Glomerular endothelial cell (primary cell): ENCODE measurements at places on chromosomes 1 and 21. TPM values are rescaled to one million over a fixed set of nuclear protein-coding genes. Genes with fewer than 3 reads are reported as not detected.

The FH gene
- 51.1 and 55.3 TPM in 2 replicates for total RNA-seq

The NCMAP gene
- total RNA-seq, result not detected in 2 replicates

The MYOM3 gene
- 0.15 and 0.23 TPM in 2 replicates for total RNA-seq

The AQP10 gene
- total RNA-seq, result not detected in 2 replicates

The TEKT2 gene
- 0.23 TPM in 1 of 2 replicates, not detected in the other for total RNA-seq

The NEXN gene
- 3.9 and 7.9 TPM in 2 replicates for total RNA-seq

The BOLA1 gene
- total RNA-seq, result 14.2 and 15.0 TPM in 2 replicates

The ATP1B1 gene
- total RNA-seq, result 72.3 and 128 TPM in 2 replicates

The SPTA1 gene
- not detected in 2 replicates for total RNA-seq

The LCE1E gene
- total RNA-seq, result not detected in 2 replicates

The LAMB3 gene
- 6.7 and 24.5 TPM in 2 replicates for total RNA-seq

DNA sequence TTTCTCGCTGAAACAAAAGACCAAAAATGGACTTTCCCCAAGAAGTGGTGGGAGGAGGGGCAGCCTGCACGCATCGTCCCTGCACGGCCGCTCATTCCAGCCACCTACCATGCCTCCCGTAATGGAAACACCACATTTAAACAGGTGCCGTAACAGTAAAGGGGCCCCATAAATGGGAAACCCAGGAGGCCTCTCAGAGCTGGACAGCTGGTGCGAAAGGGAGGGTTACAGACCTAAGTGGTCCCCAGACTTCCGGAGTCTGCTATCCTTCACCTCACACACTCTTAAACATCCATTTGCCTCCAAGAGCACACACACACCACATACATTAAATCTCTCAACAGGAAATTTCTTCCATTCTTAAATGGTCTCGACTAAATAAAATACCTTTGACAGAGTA, 120.7 kb upstream of the SOD1 start:
- no peak for DNase-seq

DNA sequence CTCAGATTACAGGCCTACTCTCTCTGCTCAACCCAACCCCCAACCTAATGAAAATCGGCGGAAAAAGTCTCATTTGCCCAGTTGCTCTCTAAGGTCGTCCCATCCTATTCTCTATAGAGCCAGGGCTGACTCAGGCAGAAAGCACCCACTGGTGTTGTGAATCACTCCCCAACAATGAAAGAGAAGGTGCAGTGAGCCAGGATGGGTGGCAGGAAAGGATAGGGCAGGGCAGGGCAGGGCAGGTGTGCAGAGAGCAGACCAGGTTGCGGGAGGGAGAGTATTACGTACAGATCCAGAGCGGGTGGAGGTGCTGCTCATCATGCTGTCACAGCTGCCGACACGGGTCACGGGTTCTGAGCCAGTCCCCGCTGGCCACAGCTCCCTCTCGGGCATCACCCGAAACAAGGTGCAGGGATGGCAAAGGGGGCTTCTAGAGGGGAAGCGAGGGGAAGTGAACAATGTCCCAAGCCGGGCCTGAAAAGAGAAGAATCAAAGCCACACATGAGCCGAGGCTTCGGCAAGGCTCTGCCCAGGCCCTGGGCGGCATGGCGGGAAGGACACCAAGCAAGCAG, 5.3 kb downstream of the C1orf116 start:
- no peak for DNase-seq

DNA sequence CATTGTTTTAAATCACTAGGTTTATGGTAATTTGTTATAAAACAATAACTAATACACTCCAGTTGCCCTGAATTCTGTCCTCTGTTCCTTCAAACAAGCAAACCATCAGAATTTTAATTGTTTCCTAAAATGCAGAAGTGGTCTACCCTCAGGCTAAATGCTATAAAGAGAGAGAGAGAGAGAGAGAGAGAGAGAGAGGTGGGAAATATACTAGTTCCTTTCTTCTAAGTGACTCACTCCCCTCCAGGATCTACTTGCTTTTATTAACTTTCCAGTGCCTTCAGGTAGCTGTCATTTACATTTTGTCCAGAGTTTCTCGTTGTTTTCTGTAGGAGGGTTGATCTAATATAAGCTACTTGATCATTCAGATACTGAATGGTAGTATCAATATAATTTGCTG, 26.4 kb downstream of the LRRC53 start:
- DNase-seq, result no peak

DNA sequence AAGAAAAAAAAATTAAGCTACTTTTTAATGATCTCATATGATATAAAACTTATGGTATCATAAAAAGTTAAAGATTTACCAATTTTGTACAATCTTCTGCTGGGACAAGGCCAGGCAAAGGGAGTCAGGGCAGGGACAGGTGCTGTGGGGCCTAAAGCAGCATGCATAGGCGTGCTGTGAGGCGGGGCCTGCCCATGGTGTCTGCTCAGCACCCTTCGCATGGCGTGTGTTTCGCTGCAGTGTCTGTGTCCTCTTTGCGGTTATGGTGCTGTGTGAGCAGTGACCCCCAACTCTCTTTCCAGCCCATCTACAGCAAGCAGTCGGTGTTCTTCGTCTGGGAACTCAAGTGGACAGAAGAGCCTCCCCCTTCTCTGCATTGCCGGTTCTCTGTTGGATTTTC, 13.4 kb upstream of the PWP2 start:
- DNase-seq, result no peak
